ENCODE measurements at places on chromosomes 13 and 19.

- DNase-seq = no peak
Observed at GRCh38 chr13:66835040-66835628, 395.0 kb downstream of the PCDH9 start.

DNA sequence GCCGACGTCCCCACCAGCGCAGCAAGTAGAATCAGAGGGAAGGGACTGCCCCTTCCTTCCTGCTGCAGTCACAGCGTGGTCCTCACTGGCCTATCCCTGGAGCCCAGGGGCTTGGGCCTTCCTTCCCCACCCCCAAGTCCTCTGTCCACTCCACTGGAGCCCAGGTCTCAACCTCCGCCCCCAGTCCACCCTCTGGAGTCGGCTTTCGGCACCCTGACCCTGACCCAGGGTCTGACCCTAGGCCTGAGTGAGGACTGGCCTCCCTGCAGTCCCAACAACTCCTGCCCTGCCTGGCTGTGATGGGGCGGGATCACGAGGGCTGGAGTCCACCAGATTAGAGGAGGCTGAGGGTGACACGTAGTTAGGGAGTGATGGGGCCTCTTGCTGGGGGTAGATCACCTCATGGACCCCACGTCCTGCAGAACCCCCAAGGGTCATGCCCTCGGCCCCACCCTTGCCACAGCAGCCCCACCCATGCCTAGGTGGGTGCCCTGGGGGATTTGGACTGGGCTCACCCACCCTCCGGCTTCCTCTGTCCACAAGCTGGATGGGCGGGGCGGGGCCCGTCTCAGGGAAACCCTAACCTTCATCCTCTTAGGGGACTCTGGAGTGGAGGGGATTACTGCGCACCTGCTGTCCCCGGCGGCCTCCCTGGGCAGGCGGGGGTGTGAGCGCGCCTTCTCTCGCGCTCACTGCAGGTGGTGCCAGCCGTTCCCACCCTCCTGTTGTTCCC, 3.8 kb downstream of the RAX2 start:
- DNase-seq = peak; percentile 76

- DNase-seq = no peak
Observed at GRCh38 chr13:31835932-31836331, 96.6 kb downstream of the RXFP2 start.

- DNase-seq = no peak
Observed at GRCh38 chr19:2227415-2228156, 8.5 kb downstream of the PLEKHJ1 start.

GRCh38 chr19:1241417-1242095, at the start of gene ATP5F1D:
Gene ATP5F1D (plus strand): TSS chr19:1241751. CDS start chr19:1241851, 100 bp downstream.
- DNase-seq = peak; percentile 97

GRCh38 chr19:41910240-41910991, 17.8 kb downstream of the ERFL start:
- no peak for DNase-seq

GRCh38 chr13:94112731-94113130, 366.8 kb downstream of the DCT start:
- no peak for DNase-seq

GRCh38 chr19:30879225-30879624, 470.0 kb downstream of the TSHZ3 start:
- DNase-seq = no peak

DNA sequence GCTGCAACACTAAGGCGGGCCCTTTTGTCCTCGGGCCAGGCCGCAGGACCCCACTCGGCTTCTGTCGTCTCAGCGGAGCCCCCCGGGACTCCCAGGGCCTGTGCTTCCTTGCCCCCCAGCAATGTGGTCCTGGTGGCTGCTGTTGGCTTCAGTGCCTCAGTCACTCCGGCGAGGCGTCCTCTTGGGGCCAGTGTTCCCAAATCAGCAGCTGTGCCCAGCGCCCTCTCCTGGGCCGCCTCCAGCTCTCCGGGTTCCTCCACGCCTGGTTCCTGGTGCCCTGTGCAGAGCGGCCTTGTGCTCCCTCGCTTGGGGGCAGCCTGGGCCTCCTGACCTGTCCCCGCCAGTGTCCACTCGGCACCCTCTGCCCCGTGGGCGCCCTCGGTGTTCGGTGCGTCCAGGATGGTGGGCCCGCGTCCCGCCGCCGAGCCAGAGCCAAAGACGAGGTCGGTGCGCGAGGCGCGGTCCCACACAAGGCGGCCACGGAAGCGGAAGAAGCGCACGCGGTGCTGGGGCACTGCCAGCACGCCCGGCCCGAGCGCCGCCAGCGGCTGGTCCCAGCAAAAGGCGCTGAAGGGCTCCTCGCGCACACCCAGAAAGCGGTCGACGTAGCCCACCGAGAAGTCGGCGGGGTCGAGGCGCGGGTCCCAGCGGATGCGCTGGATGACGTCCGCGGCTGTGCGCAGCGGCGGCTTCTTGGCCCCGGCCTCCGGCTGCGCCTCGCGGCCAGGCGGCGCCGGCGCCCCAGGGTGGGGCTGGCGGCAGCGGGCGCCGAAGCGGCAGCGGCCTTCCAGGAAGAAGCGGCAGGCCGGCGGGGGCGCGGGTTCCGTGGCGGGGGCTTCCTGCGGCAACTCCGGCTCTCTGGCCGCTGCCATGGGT, 685 bp downstream of the LENG9 start:
- DNase-seq = no peak

- DNase-seq = no peak
Observed at GRCh38 chr13:71524613-71525304, 342.2 kb downstream of the DACH1 start.

- DNase-seq = no peak
Observed at GRCh38 chr13:48500652-48501197, 32.2 kb downstream of the RCBTB2 start.

DNA sequence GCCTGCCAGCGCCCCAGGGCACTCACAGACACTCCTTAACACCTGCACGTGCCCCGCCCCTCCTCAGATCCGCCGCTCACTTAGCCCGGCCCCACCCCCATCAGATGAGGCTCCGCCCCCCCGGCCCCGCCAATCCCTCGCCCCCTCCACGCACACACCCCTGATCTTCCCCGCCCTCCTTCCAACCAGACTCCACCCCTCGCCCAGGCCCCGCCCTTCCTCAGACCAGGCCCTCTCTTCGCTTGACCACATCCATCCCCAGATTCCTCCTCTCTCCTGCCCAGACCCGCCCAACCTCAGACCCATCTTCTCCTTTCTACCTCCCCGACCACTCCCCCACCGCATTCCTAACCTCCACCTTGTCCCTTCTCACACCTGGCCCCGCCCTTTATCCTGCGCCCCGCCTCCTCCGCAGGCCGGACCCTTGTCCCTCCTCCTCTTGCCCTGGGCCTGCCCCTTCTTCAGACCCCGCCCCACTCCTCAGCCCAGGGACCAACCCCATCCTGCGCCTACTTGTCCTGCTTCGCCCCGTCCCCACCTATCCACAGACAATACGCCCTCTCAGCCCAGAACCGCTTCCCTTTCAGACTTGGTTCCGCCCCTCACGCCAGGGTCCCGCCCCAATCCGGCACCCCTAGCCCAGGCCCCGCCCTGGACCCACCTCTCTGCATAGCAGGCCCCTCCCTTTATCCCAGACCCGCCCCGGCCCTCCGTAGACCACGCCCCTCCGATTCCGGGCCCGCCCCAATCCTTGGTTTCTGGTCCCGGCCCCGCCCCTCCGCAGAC, 452 bp upstream of the KLHL26 start:
- DNase-seq = peak; percentile 86

DNA sequence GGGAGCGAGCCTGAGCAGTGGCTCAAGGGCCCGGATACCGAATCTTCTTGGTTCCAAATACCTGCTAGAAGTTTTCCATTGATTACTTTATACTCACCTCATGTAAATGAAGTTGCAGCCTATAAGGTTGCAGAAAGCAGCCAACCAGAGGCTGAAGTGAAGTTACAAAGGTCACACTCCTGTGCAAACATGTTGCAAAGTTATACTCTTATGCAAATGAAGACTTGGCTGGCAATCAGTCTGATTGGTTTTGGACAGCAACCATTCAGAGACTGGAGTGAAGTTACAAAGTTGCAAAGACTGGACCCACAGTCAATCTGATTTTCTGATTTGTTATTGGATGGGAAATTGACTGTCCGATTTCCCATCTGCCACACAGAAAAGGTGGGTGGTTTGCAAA, 152.5 kb downstream of the GGACT start:
- no peak for DNase-seq

DNA sequence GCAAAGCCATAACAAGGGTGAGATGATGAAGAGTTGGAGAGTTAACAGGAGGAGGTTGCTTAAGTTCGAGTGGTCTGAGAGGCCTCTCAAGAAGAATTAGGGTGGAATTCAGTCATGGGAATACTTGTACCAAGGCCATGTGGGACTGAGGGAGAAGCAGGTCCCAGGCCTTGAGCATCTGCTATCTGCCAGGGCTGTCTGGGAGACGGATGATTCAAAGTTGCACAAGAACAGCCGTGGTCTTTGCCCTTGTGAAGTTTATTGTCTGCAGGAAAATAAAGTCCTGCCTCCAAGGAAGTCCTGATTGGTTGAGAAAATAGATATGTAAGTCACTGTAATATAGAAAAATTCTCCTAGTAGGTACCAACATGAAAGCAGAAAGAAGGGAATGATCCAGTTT, 178.8 kb upstream of the RFC3 start:
- DNase-seq = no peak

GRCh38 chr19:55670280-55671053, 4.6 kb upstream of the EPN1 start:
- no peak for DNase-seq

- DNase-seq = no peak
Observed at GRCh38 chr19:5102520-5102919, 133.6 kb downstream of the KDM4B start.

GRCh38 chr13:102310691-102311418, 91.0 kb downstream of the FGF14 start:
- no peak for DNase-seq

DNA sequence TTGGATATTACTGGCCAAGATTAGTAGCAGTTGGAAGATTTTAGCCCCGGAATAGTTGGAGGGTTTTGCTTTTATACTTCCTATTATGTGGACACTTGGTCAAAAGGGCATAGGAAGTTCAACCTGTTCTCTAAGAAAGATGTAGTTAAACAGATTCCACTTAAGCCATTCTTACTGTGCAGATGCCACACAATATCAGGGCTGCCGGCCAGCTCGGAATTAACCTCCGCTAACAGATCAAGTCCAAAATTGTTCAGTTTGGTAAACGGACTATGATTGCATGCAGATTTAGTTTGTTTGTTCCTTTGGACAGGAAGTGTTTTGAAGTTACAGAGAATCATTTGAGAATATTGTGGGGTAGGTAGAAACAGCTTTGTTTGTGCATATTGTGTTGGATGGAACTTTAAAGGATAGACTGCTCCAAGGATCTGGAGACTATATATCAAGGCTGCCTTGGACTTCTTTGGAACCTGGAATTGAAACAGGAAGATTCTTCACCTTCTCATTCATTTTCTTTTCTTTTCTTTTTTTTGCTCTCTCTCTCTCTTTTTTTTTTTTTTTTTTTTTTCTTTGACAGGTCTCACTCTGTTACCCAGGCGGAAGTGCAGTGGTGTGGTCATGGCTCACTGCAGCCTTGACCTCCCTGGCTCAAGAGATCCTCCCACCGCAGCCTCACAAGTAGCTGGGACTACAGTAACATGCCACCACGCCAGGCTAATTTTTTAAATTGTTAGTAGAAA, 5.0 kb upstream of the SPRY2 start:
- no peak for DNase-seq

GRCh38 chr19:33859016-33859415, 62.3 kb downstream of the KCTD15 start:
- no peak for DNase-seq

DNA sequence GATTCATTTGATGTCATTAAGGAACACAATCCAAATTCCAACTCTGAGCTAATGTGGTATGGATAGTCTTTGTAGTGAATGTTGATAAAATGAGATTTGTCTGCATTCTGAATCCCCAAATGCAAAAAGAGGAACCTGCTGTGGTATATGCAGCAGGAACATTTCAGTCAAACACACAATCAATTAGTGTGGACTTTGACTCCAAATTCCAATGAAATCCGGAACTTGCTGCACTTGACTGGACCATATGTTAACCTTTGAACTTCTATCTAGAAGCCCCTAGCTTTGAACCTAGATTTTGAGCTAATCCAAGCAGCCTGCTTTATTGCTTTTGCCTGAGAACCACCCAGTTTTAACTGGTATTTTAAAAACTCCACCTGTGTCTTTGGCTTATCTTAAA, 341.3 kb downstream of the SPRY2 start:
- DNase-seq = no peak

GRCh38 chr13:52652980-52653303, 306 bp downstream of the SUGT1 start:
- DNase-seq = no peak

GRCh38 chr13:34751492-34751891, 190.6 kb upstream of the NBEA start:
- no peak for DNase-seq

DNA sequence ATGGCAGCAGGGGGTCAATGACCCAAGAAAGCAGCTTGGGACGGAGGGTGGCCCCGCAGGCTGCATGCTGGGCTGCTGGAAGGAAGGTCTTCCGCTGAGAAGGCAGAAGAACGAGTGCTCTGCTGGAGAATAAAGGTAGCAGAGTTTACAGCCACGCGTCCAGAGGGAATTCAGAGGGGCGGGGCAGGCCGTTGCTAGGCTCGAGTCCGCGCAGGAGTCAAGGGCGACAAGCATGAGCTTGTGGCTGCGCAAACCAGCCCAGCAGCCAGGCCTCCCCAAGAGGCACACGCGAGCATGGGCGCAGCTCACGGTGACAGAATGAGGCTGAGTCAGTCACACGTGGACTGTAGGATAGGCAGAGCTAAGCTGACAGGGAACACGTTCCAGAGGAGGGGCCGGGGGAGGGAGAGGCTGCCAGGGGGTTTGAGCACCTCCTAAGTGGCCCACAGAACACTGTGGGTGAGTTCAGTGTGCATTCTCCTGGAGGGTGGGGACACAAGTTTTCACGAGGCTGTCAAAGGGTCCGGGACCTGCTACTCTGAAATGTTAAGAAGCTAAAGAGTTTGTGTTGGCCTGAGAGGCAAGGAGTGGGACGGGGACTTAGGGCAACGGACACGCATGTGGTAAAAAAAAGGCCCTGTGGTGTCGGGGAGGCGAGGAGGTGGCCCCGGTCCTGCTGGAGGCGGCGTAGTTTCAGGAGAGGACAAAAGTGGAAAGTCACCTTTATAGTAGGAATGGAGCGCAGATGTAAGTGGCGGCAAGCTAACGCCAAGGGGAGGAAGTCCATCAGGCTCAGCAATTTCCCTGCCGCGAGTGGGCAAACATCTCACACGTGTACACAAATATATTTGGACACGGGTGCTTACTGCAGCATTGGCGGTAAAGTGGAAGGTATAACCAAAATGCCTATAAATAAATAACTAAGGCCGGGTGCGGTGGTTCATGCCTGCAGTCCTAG, 17.7 kb downstream of the RFX2 start:
- peak; percentile 28 for DNase-seq

DNA sequence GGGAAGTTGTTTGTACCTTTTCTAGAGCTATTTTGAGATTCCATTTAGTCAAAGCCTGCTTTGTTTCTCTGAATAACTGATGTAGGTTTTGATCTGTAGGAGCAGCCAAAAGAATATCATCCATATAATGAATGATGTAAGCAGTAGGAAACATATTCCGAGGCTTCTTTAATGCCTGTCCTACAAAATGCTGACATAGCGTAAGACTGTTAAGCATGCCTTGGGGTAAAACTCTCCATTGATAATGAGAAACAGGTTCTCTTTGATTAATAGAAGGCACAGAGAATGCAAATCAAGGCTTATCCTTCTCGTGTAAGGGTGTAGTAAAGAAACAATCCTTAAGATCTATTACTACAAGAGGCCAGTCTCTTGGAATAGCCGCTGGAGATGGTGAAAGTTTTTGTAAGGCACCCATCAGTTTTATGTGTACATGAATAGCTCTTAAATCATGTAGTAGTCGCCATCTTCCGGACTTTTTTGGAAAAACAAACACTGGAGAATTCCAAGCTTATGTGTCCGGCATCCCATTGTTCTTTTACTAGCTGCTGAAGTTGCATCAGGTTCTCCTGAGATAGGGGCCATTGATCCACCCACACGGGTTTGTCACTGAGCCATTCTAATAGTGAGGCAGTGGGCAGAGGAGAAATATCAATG, 13.5 kb downstream of the FPR3 start:
- no peak for DNase-seq

Data from D721Med (cell line).